CD8-positive, alpha-beta T cell (primary cell): ENCODE measurements at places on chromosomes 13 and 19.

DNA sequence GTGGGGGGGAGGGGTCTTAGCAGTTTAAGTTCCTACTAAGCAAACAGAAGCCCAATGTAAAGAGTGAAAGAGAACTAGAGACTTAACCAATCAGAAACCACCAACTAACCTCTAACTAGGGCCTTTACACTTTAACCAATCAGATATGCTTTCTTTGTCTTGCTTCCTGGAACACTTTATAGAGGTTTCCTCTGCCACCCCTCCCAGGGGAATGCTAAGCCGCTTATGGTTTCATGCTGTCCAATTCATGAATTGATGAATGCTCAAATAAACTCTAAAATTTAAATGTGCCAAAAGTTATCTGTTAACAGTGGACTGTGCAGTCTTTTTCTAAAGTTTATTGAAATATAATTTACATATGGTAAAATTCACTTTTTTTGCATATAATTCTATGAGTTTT lies 33.9 kb upstream of the LATS2 start:
- no peak for DNase-seq

- no peak for DNase-seq
These were observed 4.2 kb downstream of the PDCD2L start for GRCh38 chr19:34408411-34408810.

GRCh38 chr13:109517517-109517916 lies 268.9 kb downstream of the IRS2 start:
- no peak for DNase-seq

DNA sequence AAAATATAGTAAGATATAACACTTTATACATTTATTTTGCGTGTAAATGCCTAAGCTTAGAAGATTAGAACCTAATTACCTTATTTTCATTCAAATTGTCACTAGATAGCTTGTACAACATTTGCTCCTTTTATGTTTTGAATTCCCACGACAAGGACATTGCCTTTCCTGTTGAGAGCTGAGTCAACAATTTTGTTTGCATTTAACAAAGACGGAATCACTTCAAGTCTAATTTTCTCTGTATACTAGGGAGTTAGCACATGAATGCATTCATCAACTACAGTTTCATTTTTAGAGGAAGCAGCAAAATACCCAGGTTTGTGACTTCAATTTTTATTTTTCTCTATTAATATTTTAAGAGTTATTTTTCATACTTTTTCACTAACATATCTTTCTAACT lies 48.7 kb upstream of the PCCA start:
- DNase-seq: no peak

- DNase-seq: no peak
These were observed 6.0 kb downstream of the TMIGD2 start for GRCh38 chr19:4295972-4296771.

- DNase-seq: no peak
These were observed 5.8 kb upstream of the KMT5C start for GRCh38 chr19:55333870-55334269.

DNA sequence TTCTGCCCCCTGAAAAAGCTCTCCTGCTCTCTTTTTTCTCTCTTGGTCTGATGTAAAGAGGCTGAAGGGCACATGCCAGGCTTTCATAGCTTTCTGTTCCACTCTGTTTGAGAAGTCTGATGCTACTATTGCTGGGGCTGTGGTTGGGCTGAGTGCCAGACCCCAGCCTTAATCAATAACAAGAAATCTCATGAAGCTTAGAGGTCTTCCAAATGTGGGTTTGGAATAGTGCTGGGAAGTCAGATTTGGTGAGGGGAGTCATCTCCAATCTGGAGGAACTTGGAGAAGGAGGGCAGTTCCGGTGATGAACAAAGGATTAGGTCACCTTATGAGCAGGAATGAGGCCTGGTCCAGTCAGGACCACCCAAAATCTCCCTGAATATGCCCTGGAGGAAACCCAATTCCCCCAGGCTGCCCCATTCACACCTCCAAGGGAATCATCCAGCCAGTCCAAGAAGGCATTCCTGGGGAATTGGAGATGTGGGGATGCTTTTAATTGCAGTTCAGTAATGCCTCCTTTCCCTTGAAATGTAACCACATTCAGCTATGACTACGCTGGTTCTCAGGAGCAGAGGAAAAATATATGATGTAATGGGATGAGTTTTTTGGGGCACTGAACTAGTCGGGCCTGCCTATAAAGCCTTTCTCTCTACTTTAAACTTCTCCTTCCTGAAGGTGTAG lies 102.0 kb downstream of the STARD13 start:
- no peak for DNase-seq

- DNase-seq: no peak
These were observed 49.6 kb downstream of the DOCK9 start for GRCh38 chr13:98927951-98928927.

- no peak for DNase-seq
These were observed 41.2 kb downstream of the NFIX start for GRCh38 chr19:13036366-13036976.

DNA sequence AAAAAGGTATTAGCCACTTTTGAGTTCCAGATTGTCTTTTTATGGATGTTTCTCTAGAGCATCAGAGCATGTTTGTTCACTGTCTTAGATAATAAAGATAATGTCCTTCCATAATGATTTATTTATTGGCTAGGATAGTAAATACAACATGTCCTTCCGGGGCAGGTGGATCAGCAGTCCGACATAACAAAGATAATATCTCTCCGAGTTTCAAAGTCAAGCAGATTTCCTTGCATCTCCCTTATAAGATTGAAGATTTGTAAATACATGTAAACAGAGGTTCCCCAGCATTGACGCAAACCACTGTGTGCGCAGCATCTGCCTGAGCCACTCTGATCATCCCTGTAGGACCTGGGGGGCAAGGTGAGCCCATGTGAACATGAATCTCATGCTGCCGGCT lies 8.8 kb upstream of the KLK15 start:
- no peak for DNase-seq

DNA sequence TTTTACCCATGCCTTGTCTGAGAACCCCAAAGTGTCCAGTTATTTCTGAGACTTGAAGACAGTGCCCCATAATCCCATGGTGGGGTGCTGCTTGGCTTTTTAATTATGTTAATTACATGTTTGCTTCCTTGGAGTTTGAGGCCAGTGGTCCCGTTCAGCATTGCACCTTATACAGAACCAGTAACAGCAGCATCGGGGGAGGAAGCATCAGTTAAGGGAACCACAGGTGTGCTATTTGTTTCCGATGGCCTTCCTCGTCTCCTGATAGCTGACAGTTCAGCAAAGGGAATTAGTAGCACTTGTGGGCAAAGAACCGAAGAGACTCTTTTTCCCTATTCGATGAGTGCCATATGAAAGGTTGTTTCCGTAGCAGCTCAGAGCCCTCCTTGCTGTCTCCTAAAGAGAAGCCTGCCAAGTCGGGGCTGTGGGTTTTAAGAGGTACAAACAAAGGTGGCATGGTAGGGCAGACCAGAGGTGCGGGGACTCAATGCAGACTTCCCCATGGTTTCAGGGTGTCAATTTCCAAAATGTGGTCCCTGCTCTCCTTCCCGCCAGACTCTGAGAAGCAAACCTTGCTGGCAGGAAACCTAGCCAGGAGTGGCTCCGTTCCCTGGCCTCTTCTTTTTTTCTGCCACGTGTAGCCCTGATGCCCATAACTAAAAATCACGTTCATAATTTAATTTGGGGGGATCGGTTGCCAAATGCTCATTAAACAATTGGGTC lies 225.2 kb upstream of the TSHZ3 start:
- no peak for DNase-seq

GRCh38 chr19:44658069-44658733 lies 13.1 kb upstream of the CEACAM19 start:
- no peak for DNase-seq

DNA sequence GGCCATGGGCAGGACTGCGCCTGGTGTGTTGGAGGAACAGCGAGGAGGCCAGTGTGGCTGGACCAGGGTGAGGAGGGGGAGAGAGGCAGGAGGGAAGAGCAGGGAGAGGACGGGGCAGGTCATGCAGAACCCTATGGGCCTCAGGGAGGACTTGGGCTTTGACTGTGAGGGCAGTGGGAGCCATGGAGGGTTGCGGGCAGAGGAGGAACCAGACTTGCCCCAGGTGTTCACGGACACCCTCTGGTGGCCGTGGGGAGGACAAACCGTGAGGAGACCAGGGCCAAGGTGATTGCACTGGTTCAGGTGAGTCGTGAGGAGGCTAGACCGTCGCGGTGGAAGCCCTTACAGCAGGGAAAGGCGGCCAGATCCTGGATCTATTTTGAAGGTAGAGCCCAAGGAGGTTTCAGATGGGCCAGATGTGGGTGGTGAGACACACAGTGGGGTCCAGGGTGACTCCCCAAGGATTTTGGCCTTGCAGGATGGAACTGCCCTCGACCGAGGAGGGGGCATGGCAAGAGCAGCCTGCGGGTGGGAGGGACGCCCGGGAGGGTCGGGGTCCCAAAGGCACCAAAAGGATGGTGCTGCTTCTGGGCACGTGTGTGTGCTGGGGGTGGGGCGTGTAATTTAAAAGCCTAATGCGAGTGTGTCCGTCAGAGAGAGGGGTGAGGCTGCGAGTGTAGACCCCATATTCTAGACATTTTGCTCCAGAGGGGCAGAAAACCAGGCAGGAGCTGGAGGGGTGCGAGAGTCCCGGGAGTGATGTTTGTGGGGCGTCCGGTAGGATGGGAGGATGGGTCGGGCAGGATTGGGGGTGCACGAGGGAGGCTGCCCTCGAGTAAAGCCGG lies 2.7 kb upstream of the REXO1 start:
- DNase-seq: no peak

- no peak for DNase-seq
These were observed 130.4 kb upstream of the MIR17HG start for GRCh38 chr13:91216928-91217700.

GRCh38 chr19:35181387-35181786 lies 26.9 kb downstream of the FXYD5 start:
- no peak for DNase-seq

DNA sequence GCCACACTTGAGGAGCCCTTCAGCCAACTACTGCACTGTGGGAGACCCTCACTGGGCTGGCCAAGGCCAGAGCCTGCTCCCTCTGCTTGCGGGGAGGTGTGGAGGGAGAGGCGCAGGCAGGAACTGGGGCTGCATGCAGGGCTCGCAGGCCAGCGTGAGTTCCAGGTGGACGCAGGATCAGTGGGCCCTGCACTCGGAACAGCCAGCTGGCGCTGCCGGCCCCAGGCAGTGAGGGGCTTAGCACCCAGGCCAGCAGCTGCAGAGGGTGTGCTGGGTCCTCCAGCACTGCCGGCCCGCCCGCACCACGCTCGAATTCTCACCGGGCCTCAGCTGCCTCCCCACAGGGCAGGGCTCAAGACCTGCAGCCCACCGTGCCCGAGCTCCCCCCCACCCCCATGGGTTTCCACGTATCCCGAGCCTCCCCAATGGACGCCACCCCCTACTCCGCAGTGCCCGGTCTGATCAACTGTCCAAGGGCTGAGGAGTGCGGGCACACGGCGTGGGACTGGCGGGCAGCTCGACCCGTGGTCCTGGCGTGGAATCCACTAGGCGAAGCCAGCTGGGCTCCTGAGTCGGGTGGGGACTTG lies 1293.8 kb upstream of the PCDH9 start:
- DNase-seq: no peak

GRCh38 chr13:75120085-75120484 lies 361.9 kb downstream of the TBC1D4 start:
- no peak for DNase-seq

GRCh38 chr13:77779552-77780272 lies 82.2 kb downstream of the SLAIN1 start:
- no peak for DNase-seq
